Thymus (tissue), 14 donors: ENCODE measurements at places on chromosomes 1 and 21. TPM values are rescaled to one million over a fixed set of nuclear protein-coding genes. Genes with fewer than 3 reads are reported as not detected.
A peak's percentile ranks its signal among the peaks of the same experiment; 100 is the strongest.

DNA sequence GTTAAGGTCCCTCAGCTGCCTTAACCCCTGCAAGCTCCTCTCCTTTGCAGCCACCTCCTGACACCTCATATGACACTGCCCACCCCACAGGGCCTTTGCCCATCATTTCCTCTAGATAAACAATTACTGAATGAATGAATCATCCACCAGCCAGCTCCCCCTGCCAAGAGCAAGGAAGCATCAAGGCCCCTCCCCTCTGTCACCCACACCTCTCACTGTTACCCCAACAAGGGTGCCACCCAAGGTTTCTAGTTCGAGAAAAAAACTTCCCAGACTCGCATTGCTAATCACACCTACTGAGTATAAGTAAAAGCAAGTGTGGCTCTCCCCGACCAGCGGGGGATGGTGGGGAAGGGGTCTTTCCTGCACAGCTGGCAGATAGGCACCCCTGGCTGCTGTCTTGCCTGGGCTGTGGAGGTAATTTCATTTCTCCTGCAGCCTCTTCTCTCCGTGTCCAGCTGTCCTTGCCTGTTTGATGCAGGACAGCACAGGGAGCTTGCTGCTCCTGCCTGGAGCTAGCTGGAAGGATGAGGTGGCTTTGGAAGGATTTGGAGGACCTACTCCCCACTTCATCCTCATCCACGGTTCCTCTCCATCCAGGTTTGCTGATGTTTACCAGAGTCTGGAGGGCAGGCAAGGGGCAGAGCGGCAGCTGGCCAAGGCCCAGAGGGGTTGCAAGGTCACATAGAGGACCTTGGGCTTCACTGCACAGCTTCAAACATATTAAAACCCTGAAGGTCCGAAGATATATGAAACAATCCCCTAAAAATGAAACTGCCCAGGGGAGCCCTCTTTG is 33.1 kb upstream of the LBR start:
- H3K4me3 ChIP-seq: no peak overlapping the region
- peak; percentile 68 for DNase-seq
- H3K4me1 ChIP-seq: peaks cover 61% of the 10 kb centered on the region
- H3K27me3 ChIP-seq: no peaks in the 10 kb centered on the region
- H3K36me3 ChIP-seq: no peaks in the 10 kb centered on the region

GLMN gene
- 17.9 TPM for total RNA-seq

CBR3 gene
- 1.5 TPM for total RNA-seq

- no peaks in the 10 kb centered on the region for H3K36me3 ChIP-seq
- H3K4me1 ChIP-seq: no peaks in the 10 kb centered on the region
- DNase-seq: no peak
- no peak overlapping the region for H3K4me3 ChIP-seq
Observed at GRCh38 chr1:58528518-58528917, 18.0 kb downstream of the OMA1 start.

DNA sequence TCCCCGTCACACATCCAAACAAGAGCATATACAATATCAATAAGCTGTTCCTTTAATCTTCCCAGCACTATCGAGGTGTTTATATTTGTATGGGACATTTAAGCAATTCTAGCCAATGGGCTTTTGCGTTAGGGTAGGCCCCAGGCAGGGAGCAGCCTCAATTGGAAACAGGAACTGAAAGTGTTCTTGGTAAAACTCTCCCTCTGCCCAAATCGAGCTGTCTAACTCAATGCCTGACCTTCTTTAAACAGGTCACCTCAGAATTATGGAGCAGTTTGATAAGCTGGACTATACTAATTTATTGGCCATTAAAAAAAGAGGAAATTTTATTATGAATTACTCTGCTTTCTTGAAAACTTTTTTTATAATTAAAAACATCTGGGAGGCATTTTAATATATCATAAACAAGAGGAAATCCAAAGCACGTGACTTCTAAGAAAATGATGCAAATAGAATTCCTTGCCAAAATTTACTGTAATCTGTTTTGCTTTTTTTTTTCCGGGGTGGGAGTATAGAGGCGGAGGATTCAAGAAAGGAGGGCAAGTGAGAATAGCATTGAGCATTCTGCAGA is 498.1 kb downstream of the LMO4 start:
- no peak overlapping the region for H3K27ac ChIP-seq
- H3K4me3 ChIP-seq: no peak overlapping the region
- no peaks in the 10 kb centered on the region for H3K27me3 ChIP-seq

PDZK1IP1 gene
- 1.1 TPM for total RNA-seq

DNA sequence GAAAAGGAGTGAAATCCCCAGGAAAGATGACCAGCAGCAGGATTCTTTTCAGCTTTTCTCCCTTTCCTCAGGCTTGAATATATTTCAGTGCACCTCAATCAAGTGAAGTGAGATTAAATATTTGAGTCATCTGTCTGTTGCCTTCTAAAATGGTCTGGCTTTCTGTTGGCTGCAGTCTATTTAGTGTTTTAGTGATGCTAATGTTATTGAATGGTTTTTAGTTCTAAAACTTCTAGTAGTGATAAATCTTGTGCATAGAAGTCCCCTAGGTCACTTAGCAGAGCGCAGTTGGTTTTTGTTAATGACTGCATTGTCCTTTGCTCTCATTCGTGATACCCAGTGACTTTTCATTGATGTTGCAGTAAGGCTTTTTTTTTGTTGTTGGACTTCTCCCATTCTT is 53.5 kb downstream of the ITSN1 start:
- H3K27me3 ChIP-seq: no peaks in the 10 kb centered on the region
- H3K27ac ChIP-seq: no peak overlapping the region

LCA5L gene
- 1.6 TPM for total RNA-seq

LCE6A gene
- total RNA-seq: not detected

DNA sequence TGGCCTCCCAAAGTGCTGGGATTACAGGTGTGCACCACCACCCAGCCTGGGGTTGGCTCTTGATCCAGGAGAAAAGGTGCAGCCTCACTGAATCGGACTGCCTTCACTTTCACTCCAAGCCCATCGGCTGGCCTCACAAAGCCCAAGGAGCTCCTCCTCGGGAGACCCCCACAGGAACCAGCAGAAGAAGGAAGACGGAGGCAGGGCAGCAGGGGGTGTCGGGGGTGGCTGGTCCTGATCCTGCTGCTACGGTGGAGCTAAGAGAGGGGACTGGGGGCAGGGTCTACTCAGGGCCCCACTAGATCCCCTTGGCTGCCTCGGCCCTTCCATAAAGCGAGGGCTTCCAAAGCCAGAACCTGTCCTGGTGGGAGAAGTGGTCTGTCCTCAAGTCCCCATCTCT is 93.9 kb downstream of the STUM start:
- H3K4me1 ChIP-seq: peaks cover 37% of the 10 kb centered on the region
- H3K4me3 ChIP-seq: no peak overlapping the region
- no peak for DNase-seq

MFN2 gene
- total RNA-seq: 25.9 TPM

HPCA gene
- total RNA-seq: 0.24 TPM

LCE3D gene
- total RNA-seq: not detected

DNA sequence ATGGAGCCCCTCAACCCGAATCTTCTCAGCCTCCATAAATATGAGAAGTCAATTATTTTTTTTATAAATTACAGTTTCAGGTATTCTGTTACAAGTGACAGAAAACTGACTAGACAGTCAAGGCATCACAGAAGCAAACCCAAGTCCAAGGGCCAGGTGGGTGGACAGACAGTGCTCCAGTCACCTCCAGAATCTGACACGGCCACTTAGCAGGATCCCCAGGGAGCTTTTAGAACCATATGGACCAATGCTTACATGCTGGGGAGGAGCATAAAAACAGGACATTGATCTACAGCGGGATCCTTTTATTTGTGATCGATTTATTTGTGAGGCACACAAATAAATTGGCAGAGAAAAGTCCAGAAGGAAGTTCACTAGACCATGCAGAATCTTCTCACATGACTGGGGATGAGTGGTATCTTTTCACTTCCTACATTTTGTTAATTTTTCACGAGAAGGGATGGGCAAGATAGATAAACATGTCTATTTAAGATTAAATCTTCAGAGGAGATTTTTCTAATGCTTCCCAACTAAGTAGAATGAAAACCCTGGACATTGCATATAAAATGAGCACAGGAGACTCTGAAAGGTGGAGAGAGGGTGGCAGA is 15.0 kb downstream of the ZNF496 start:
- DNase-seq: no peak
- no peaks in the 10 kb centered on the region for H3K27me3 ChIP-seq
- no peak overlapping the region for H3K4me3 ChIP-seq
- peaks cover 13% of the 10 kb centered on the region for H3K4me1 ChIP-seq
- peak overlapping the region; percentile 83 for H3K27ac ChIP-seq
- H3K36me3 ChIP-seq: peaks cover 53% of the 10 kb centered on the region

CFAP126 gene
- 0.09 TPM for total RNA-seq

DNA sequence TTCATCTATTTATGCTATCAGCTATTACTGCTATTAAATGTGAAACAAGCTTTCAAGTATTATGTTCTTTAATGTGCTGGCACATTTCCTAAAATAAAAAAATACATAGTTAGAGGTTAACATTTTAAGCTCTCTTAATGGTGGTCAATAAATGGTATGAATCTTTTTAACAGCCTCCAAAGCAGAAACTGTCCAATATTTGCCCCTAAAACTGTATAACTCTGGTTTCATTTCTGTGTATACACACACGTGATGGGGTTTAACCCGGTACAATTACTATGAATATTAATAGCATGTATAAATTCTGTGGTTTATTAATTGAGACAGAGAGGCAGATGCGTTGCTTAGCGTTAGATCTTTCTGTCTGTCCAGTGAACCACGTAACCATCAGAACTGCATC is 2.2 kb downstream of the ESRRG start:
- DNase-seq: no peak
- no peak overlapping the region for H3K27ac ChIP-seq
- H3K4me3 ChIP-seq: no peak overlapping the region
- H3K36me3 ChIP-seq: no peaks in the 10 kb centered on the region

- H3K4me1 ChIP-seq: no peaks in the 10 kb centered on the region
- no peaks in the 10 kb centered on the region for H3K36me3 ChIP-seq
- no peak overlapping the region for H3K4me3 ChIP-seq
- DNase-seq: no peak
- no peak overlapping the region for H3K27ac ChIP-seq
- H3K27me3 ChIP-seq: no peaks in the 10 kb centered on the region
Observed at GRCh38 chr1:81209461-81209860, 591.3 kb upstream of the ADGRL2 start.

OLIG2 gene
- 0.05 TPM for total RNA-seq

MR1 gene
- 21.1 TPM for total RNA-seq

EPHX1 gene
- 9.3 TPM for total RNA-seq

DNA sequence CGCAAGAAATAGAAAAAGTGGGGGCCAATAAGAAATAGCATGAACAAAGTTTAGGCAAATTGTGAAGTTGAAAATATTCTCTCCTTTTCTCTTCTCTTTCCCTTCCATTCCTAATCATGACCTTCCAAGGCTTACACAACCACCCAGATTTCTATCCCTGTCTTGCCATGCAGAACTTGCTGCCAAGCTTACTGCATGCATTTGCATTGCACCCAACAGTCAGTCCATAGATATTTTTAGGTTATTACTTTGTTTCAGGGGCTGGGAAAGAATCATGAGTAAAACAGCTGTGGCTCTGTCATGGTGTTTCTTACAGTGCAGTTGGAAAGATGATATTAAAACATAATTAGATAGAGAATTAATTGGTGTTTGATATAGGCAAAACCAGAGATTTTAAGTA is 219.4 kb downstream of the PTGER3 start:
- no peaks in the 10 kb centered on the region for H3K4me1 ChIP-seq
- H3K4me3 ChIP-seq: no peak overlapping the region
- no peak overlapping the region for H3K27ac ChIP-seq
- H3K36me3 ChIP-seq: no peaks in the 10 kb centered on the region

TDRD5 gene
- 0.52 TPM for total RNA-seq

DNA sequence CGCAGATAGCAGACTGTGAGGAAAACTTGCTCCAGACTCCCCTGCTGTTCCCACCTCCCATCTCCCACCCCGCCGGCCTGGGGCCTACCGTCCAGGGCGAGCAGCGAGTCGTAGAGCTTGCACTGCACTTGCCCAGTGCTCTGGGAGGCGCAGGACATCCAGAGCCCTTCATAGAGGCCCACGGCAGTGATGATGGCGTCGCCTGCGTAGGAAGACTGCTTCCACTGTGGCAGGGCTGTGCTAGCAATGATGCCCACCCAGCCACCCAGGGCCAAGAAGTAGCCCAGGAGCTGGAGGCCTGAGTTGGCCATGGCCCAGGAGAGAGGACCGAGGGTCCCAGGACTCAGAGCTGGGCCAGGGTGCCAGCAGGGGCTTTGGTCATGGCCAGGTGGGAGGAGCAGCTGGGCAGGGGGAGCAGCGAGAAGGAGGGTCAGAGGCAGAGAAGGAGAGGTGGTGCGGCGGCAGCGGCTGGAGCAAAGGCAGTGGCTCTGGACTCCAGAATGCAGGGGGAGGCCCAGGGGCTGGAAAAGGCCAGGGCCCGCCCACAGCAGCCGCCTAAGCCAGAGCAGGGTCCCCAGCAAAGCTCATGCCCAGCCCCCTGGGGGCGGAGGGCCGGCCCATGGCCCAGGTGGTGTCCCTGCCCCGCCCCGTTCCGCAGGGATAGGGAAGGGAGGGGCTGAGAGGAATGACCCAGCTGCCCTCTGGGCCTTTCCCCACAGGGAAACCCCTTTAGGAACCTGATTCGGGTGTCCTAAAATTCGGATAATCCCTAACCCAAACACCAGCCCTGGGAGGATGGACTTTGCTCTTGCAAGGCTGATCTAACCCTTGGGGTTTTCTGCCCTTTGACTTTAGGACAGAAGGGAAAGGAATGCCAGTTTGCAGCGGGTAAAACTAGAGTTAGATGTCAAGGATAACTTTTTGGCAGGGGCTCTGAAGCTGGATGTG is at the start of gene CLDN19:
CLDN19 (minus strand) TSS at position 484 of the 948 bp plus-strand sequence; CDS start at position 311, 173 bp downstream.
- no peak within 1 kb of the TSS for H3K27ac ChIP-seq
- H3K27me3 ChIP-seq: no peaks in the 10 kb centered on the region
- no peaks in the 10 kb centered on the region for H3K36me3 ChIP-seq
- no peaks in the 10 kb centered on the region for H3K4me1 ChIP-seq

- no peaks in the 10 kb centered on the region for H3K36me3 ChIP-seq
- no peak overlapping the region for H3K27ac ChIP-seq
- H3K4me1 ChIP-seq: no peaks in the 10 kb centered on the region
- no peaks in the 10 kb centered on the region for H3K27me3 ChIP-seq
- H3K4me3 ChIP-seq: no peak overlapping the region
- no peak for DNase-seq
Observed at GRCh38 chr1:233625510-233625981, 11.6 kb downstream of the KCNK1 start.
